PC-9 (cell line): ENCODE measurements at places on chromosomes 5 and 9. TPM values are rescaled to one million over a fixed set of nuclear protein-coding genes. Genes with fewer than 3 reads are reported as not detected.

ARAP3 gene
- total RNA-seq = 25.8 and 28.0 TPM in 2 replicates

RMRP gene
- 13,432 and 13,506 TPM in 2 replicates for total RNA-seq

DNA sequence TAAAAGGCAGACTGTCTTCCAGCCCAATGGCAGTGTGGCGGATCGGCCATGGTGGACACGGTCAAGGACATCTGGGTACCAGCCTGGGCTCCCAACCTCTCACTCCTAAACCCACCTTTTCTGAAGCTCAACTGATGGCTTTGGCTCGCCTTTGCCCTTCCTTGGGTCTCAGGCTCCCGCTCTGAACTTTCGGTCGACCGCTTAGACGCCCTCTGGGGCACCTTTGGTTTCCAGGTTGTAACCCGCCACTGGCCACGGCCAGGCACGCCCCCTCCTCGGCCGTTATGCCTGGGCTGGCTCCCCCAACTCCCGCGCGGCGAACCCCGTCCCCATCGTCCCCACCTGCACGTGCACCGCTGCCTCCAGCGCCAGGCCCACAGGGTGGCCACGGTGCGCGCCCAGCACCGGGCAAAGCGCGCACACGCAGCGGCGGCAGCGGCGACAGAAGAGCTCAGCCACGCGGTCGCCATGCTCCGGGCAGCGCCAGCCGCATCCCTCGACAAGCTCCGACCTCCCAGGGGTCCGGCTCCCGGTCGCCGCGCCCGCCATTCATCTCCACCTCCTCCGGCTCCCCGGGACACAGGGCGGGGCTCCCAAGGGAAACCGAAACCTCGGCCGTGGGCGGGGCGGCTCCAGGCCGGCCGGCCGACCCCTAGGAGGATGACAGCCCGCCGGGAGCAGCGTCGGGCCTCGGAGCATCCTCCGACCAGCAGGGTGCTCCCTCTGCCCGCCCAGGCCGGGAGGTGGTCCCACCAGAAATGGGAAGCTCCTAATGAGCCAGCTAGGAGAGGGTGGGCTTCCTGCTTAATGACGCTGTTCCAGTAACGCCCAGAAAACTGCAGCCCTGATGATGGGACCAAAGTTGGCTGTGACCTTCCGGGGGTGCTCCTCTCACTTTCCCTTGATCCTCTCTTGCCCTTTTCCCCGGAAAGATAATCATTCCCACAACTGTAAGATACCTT lies at the start of gene TRIM14:
Gene TRIM14, minus strand, starts transcription at position 583 of the 962 bp plus-strand sequence. Its CDS starts 34 bp downstream, at position 549.
- H3K27ac ChIP-seq = no peak within 1 kb of the TSS
- peak within 1 kb of the TSS; percentile 80 for H3K4me3 ChIP-seq
- DNase-seq = no peak
- H3K36me3 ChIP-seq = no peaks in the 10 kb centered on the region

GRCh38 chr5:64634997-64635686 lies 55.2 kb upstream of the SHISAL2B start:
- H3K36me3 ChIP-seq = no peaks in the 10 kb centered on the region
- H3K27me3 ChIP-seq = no peaks in the 10 kb centered on the region
- no peak for DNase-seq
- no peak overlapping the region for H3K4me3 ChIP-seq
- H3K4me1 ChIP-seq = no peaks in the 10 kb centered on the region
- no peak overlapping the region for H3K27ac ChIP-seq

- H3K27ac ChIP-seq = no peak overlapping the region
- H3K4me1 ChIP-seq = no peaks in the 10 kb centered on the region
- H3K27me3 ChIP-seq = no peaks in the 10 kb centered on the region
- H3K4me3 ChIP-seq = no peak overlapping the region
Observed at GRCh38 chr5:138095100-138095907, 11.5 kb downstream of the WNT8A start.

- no peak for DNase-seq
- H3K4me3 ChIP-seq = no peak overlapping the region
- H3K27ac ChIP-seq = no peak overlapping the region
- no peaks in the 10 kb centered on the region for H3K27me3 ChIP-seq
- no peaks in the 10 kb centered on the region for H3K4me1 ChIP-seq
Observed at GRCh38 chr5:158805195-158805594, 294.5 kb downstream of the EBF1 start.
